ENCODE measurements at places on chromosomes 7 and 10.

DNA sequence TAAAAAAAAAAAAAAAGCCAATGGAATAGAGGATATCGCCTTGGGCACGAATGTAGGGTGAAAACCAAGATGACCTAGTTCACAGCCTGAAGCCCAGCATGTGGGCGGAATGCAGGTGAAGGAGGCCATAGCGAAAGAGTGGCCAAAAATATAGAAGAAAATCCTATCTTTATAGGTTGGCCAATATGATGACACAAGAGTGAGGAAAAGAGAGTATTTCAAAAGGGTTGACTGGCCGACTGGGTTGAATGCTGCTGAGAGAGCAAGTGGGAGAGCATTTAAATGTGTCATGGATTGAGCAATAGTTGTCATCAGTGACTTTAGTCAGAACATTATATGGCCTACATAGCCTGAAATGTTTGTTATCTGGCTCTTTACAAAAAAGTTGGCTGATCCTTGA lies 17.2 kb upstream of the GLI3 start:
- peak; percentile 63 for DNase-seq

GRCh38 chr7:135147899-135148721 lies at the start of gene TMEM140:
TMEM140 (plus strand) TSS chr7:135148072; CDS start chr7:135164442, 16,370 bp downstream.
- DNase-seq = peak; percentile 79

GRCh38 chr7:155337946-155338631 lies 40.4 kb downstream of the INSIG1 start:
- no peak for DNase-seq

DNA sequence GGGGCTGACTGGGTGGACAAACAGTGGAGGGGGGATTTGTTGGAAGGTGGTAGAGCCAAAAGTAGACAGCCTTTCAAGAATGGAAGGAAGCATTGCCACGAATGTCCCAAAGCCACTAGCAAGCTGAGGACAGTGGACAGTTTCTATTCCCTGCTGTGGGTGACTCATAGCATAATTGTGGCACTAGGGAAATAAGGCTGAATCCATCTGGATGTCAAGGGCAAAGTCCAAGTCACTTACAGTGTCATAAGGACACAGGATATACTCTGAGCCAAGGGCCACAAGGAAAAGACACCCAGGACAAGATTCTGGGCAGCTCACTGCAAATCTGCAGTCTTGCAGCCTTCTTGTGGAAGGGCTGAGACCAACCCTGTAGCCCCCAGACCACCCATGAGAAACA lies 79.7 kb downstream of the FRMPD2 start:
- no peak for DNase-seq

All from EL (cell line).